ENCODE measurements at places on chromosomes 12 and 14. TPM values are rescaled to one million over a fixed set of nuclear protein-coding genes. Genes with fewer than 3 reads are reported as not detected.

CTSG gene
- polyA plus RNA-seq = not detected

KLRG1 gene
- polyA plus RNA-seq = 7.9 TPM

DNA sequence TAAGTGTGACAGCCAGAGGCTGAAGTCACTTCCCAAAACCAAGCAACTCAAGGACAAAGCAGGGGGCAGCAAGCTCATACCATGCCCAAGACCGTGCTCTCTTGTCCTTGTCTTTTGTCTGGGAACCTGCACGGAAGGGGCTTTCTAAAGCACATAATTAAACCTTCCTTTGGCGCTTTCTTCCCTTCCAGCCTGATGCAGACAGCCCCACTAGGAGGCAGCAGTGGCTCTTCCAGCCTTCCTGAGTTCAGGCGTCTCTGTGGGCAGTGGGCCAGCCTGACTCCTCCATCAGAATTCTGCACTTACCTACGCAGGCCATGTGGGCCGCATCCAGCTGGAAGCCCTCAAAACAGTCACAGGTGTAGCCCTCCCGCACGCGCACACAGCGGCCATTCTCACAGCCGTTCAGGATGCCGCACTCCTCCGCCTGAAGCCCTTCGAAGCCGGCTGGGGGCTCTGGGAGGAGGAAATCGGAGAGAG lies 7.6 kb downstream of the ISCA2 start:
- DNase-seq = peak; percentile 93
- peak overlapping the region; percentile 8 for H3K4me3 ChIP-seq
- peak overlapping the region; percentile 85 for H3K27ac ChIP-seq

KLRC4 gene
- polyA plus RNA-seq = not detected

NOXRED1 gene
- polyA plus RNA-seq = 0.24 TPM

DNA sequence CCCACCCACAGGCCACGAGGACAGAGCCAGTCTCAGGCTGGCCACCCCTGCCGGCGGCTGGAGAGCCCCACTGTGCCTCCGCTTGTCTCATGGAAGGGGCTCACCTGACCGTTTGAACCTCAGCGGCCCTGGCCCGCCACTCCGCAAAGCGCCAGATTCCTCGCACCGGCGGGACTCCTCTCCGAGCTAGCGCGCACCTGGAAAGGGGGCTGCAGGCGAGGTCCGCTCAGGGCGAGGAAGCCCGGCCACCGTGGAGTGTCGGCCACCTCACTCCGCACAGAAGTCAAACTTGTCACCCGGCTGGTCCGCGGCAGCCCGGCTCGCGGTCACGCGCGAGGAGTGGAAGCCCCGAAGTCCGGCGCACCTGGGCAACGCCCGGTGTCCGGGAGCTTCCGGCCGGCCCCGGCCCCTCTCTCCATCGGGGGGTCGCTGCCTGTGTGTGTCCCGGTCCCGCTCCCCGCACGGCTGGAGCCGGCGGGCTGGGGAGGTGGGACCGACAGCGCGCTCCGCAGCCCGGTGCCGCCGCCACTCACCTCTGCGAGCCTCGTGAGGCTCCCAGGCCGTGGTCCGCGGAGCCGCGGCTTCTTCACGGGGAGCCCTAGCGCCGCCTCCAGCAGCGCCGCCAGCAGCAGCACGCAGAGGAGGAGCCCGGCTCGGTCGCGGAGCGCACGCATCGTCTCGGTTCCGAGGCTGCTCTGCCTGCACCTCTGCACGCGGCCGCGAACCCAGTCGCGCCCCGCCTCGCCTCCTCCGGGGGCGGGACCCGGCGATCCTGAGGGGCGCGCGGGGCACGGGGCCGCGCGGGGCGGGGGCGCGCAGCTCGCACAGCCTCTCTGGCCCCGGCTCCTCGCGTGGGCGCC lies at the start of gene ISM2:
Gene ISM2, minus strand, starts transcription at position 697 of the 860 bp plus-strand sequence. Its CDS starts 23 bp downstream, at position 674.
- DNase-seq = peak; percentile 78
- 0 out of 2 replicates have a peak, but pooled peaks cover 5% of the 10 kb centered on the region for H3K4me1 ChIP-seq

DNA sequence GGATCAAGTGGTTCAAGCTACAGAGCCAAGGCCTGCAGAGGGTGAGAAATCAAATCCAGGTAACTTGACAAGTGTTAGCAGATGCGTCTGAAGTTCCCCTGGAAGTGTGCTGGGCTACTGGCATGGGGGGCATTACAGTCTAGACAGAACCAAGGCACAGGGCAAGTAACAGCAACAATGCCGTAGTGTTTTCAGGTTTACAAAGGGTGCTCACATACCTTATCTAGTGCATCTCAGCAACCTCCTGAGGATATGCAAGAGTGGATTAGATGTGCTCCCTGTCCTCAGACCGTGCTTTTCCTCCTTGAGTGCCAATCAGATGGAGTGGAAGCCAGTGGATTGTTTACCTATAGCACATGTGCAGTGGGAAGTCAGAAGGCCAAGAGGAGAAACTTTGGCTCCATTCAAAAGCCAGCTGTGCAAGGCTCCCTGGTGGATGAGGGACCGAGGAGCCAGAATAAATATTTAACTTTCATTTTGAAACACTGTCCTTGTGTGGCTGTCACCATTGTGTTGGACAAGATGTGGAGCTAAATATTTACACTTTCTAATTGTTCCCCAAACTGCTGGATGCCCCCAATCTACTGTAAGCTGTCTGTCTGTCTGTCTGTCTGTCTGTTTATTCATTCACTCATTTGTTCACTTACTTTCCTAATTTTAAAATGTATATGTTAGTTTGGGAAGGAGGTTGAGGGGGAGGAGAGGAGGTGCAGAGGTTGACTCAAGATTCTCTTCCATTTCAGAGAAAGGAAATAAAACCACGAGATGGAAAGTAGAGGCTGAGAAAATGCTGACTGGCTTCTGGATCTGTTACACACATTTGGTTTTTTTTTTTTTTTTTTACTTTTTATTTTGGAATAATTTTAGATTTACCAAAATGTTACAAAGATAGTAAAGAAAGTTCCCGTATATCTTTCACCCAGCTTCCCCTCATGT lies 184.0 kb upstream of the PARP11 start:
- no peaks in the 10 kb centered on the region for H3K36me3 ChIP-seq
- no peak overlapping the region for H3K27ac ChIP-seq
- peaks cover 20% of the 10 kb centered on the region for H3K4me1 ChIP-seq
- no peak for DNase-seq
- H3K4me3 ChIP-seq = no peak overlapping the region

- H3K4me3 ChIP-seq = no peak overlapping the region
- H3K27ac ChIP-seq = no peak overlapping the region
- no peak for DNase-seq
- no peaks in the 10 kb centered on the region for H3K4me1 ChIP-seq
- no peaks in the 10 kb centered on the region for H3K27me3 ChIP-seq
These were observed 17.3 kb downstream of the KCNK10 start for GRCh38 chr14:88305528-88306322.

DNA sequence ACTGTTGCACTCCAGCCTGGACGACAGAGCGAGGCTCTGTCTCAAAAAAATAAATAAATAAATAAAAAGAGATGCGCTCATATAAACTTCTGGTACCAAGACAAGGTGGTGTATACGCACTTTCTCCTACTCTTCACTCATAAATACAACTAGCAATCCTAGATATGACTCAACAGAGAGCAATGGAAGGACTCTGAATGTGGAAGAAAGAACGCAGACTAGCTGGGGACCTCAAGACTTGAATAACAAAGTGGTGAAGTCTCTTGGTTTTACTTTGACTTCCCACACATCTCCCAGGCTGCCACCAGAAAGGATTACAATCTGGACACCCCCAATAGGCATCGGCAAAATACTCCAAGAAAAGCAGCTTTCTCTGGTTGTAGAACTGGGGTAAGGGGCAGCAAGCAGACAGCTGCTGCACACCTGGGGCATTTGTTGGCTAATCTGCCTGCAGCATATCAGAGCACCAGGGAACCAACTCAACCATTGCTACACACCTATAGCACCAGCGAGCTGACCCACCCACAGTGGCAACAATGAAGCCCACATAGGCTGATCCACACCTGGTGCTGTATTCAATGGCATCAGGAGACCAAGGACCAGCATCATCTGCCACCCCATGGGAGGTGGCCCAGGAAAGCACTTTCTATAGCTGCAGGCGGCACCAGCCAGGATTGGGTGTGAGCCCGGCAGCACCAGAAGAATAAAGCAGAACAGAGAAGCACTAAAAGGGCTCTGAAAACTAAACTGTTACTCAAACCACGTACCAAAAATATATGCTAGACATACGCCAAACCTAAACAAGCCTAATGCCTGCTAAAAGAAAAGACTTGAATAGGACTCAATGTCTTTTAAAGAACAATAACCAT lies 1231.7 kb upstream of the TMEM132C start:
- H3K27me3 ChIP-seq = no peaks in the 10 kb centered on the region
- no peaks in the 10 kb centered on the region for H3K36me3 ChIP-seq
- no peaks in the 10 kb centered on the region for H3K4me1 ChIP-seq
- DNase-seq = no peak
- no peak overlapping the region for H3K27ac ChIP-seq

- no peaks in the 10 kb centered on the region for H3K36me3 ChIP-seq
- H3K4me3 ChIP-seq = no peak overlapping the region
- DNase-seq = no peak
- H3K27ac ChIP-seq = no peak overlapping the region
- no peaks in the 10 kb centered on the region for H3K27me3 ChIP-seq
- peaks cover 8% of the 10 kb centered on the region for H3K4me1 ChIP-seq
These were observed 309.2 kb upstream of the KITLG start for GRCh38 chr12:88889326-88890110.

AMN gene
- polyA plus RNA-seq = 1.2 TPM

- DNase-seq = no peak
- H3K27ac ChIP-seq = no peak overlapping the region
- no peak overlapping the region for H3K4me3 ChIP-seq
- no peaks in the 10 kb centered on the region for H3K4me1 ChIP-seq
- no peaks in the 10 kb centered on the region for H3K27me3 ChIP-seq
These were observed 116.2 kb upstream of the SLC38A4 start for GRCh38 chr12:46941981-46942380.

DNA sequence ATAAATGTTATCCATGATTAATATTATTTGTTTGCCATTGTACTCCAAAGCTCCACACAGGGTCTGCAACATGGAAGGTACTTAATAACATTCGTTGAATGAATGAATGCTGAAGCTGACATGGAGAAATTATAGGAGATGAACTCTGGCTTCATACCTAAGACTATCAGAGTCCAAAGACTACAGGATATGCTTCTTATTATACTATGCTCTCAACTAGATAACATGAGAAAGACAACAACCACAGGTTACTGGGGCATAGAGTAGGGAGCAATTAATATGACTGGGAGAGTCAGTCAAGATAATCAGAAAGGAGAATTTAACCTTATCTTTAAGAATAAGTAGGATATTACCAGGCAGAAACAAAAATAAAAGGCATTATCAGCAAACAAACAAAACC lies 236.3 kb upstream of the SOX5 start:
- H3K4me1 ChIP-seq = no peaks in the 10 kb centered on the region
- no peaks in the 10 kb centered on the region for H3K36me3 ChIP-seq
- H3K27ac ChIP-seq = no peak overlapping the region
- no peak for DNase-seq
- H3K27me3 ChIP-seq = no peaks in the 10 kb centered on the region
- no peak overlapping the region for H3K4me3 ChIP-seq

DNA sequence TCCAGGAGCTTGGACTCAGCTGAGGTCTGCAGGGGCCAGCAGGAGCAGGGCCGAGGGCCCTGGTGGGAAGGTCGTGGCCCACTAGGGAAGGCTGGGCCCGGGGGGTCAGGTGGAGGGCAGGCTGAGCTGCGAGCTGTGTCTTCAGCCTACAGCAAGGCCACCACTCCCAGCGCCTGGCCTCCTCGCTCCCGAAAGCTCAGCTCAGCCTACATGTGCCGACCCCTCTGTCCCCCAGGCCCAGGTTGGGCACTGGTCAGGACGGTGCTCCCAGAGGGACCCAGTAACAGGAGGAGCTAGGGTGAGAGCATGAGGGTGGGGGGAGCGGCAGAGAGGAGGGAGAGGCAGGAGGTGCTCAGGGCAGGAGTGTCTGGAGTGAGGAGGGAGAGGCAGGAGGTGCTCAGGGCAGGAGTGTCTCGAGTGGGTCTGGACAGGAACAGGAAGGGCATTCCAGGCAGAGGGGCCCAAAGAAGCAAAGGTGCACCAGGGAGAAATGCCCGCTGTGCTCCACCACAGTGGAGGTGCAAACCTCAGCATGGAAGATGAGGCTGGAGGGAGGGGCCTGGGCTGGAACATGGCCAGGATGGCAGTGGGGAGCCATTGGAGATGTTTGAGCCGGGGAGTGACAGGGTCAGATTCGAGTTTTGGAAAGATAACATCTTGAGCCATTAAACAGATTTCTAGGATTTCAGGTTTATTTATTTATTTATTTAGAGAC lies 29.1 kb upstream of the GPR132 start:
- peak overlapping the region; percentile 71 for H3K4me3 ChIP-seq
- H3K36me3 ChIP-seq = no peaks in the 10 kb centered on the region
- H3K27me3 ChIP-seq = peaks cover 30% of the 10 kb centered on the region
- DNase-seq = no peak

LYZ gene
- polyA plus RNA-seq = 0.16 TPM

KRT6B gene
- not detected for polyA plus RNA-seq

DNA sequence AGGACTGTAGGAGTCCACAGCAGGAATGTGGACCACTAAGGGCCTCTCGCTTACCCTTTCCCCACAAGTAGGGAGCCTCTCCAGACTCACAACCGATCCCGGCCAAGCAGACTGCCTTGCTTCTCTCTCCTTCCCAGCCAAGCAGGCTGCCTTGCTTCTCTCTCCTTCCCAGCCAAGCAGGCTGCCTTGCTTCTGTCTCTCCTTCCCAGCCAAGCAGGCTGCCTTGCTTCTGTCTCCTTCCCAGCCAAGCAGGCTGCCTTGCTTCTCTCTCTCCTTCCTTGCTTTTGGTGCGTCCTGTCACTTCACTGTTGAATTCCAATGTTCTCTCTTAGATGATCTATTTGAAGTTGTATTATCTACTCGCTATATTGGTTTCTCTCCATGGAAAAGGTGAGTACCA lies 32.6 kb upstream of the CCND2 start:
- peaks cover 9% of the 10 kb centered on the region for H3K4me1 ChIP-seq
- H3K36me3 ChIP-seq = no peaks in the 10 kb centered on the region

MIP gene
- polyA plus RNA-seq = 0.47 TPM

DNA sequence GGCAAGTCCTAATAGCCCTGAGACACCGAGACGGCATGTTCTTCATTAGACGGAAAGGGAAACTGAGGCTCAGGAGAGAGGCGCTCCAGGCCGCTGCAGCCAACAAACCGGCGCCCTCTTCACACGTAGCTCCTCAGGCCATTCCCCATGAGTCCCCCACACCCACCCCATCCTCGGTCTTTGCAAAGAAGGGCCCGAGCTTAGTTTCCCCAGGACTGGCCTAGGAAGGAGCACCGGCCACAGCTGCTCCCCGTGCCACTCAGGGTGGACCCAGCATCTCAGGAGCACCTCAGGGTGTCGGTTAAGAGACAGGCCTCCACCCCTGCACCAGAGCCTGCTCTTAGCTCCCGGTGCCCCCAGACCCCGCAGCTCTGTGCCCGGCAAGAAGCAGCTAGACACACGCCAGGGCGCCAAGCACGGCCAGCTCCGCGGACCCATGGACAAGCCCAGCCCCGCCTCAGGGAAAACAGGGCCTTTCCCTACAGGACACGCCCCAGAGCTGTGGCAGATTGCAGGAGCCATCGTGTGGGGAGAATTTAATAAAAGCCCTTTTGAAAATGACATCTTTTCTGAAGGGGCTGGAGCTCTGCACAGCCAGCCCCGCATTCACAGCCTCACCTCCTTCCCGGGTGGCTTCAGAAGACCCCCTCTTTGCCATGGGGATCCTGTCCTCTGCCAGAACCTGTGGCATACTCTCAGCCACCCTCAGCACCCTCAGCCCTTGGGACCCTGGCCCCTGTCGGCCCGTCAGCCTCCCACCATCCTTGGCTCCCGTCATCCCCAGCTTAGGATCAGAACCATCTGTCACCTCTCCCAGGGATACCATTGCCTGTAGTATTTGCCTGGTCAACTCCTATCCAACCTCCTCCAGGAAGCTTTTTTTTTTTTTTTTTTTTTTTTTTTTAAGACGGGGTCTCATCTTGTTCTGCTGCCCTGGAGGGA lies 59.7 kb downstream of the LGMN start:
- peaks cover 23% of the 10 kb centered on the region for H3K27me3 ChIP-seq
- H3K36me3 ChIP-seq = no peaks in the 10 kb centered on the region
- no peak overlapping the region for H3K27ac ChIP-seq
- peak; percentile 32 for DNase-seq

RTL1 gene
- polyA plus RNA-seq = not detected

ENDOU gene
- not detected for polyA plus RNA-seq

Data from GM23338 (cell line).